Upper lobe of left lung (tissue), 6 donors: ENCODE measurements at places on chromosomes 7 and 10.

DNA sequence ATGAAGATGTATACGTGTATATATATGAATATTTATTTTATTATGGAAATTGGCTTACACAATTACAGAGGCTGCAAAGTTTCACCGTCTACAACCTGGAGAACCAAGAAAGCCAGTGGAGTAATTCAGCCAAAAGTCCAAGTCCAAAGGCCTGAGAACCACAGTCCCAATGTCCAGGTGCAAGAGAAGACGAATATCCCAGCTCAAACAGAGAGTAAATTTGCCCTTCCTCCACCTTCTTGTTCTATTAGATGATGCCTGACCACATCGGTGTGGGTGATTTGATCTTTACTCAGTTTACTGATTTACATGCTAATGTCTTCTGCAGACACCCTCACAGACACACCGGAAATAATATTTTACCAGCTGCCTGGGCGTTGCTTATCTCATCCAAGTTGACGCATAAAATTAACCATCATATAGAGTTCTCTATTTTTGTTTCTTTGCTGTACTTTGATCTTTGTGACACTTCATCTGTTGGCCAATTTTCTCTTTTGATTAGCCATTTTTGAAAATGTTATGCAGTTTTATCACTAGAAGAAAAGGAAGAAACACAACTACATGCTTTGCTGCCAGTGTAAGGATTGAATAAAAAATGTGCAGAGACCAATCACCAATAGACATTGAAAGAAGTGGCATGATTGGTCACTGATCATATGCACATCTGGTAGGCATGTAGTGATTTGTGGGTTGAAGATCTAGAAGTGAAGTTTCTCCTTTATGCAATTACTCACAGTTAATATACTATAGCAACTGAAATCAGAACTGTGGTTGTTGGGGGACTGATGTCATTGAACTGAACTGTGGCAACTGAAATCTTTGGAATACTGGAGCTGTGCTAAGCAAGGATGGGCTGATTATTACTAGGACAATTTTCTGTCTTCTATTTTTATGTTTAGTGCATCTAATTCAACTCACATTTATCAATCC lies 68.5 kb downstream of the EPDR1 start:
- no peak for DNase-seq

DNA sequence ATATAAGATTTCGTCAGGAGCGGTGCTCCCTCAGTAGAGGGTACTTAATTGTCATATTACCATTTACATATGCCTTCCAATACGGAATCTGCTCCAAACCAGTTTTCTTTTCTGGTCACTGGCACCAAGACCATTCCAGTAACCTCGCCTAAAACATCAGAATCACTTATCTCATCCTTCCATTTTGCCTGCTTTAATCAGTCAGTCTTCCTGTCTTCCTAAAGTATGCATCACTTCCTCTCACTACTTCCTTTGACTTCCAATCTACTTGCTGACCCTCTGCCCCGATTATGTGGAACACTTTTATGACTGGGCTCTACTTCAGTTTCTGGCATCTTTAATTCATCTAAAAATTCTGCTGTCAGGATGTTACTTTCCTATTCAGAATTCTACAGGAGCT lies 33.5 kb downstream of the CUL2 start:
- DNase-seq, result no peak

GRCh38 chr7:12674053-12674452 lies 13.4 kb upstream of the ARL4A start:
- no peak for DNase-seq

DNA sequence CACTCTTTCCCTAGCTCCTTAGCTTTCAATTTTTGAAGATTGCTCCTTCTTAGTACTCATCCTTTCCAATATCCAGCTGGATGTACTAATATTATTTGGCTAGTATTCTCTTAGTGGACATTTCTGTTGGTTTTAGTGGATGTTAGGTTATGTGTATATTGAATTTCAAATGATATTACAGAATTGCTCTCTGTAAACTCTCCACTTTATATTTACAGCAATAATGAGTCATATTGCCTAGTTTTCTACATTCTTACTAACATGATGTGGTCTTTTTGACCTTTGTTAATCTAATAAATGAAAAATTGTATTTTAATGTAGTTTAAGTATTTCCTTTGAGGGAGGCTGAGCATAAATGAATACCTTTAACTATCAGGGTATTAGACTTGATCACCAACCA lies 69.4 kb downstream of the BICC1 start:
- no peak for DNase-seq

- no peak for DNase-seq
Measured at GRCh38 chr7:9822458-9823290, 1151.0 kb upstream of the PHF14 start.

DNA sequence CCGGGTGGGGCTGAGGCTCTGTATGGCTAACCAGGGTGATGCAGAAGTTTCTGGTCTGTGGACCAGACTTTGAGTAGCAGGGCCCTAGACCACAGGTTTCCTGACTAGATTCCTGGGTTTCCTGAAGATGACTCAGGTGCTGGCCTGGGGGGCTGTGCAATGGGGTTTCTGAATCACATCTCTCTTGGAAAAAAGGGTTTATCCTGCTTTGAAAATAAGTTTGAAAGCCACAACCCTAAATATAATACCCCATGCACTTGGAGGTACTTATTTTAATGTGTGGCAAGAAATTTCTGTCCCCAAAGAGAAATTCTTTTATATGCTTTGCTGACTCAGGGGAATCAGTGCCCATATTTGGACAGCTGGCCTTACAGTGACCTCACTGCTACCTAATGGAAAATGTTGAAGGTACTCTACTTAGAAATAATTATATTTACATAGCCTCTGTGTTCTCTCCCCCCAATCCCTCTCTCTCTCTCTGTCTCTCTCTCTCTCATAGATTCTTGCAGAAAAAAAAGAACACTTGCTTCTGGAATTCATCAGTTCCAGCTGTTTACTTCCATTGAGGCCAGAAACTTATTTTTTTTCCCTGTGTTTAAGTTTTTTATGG lies 184.4 kb upstream of the LYZL2 start:
- no peak for DNase-seq
